ENCODE measurements at places on chromosomes 5 and 9. TPM values are rescaled to one million over a fixed set of nuclear protein-coding genes. Genes with fewer than 3 reads are reported as not detected.

Gene ADAMTS2
- total RNA-seq, result 0.26 TPM

Gene MAST4
- total RNA-seq, result 20.7 TPM

Gene TRIP13
- 4.3 TPM for total RNA-seq

Gene MORN5
- not detected for total RNA-seq

Gene BSPRY
- total RNA-seq, result not detected

Gene SMC2
- 8.9 TPM for total RNA-seq

Gene F2RL2
- total RNA-seq, result 0.11 TPM

Gene HK3
- not detected for total RNA-seq

Gene C9
- 0.11 TPM for total RNA-seq

Gene CYLC2
- total RNA-seq, result not detected

Gene PCDHGA2
- 0.86 TPM for total RNA-seq

Gene PFN3
- total RNA-seq, result not detected

Gene PCDHB11
- 0.43 TPM for total RNA-seq

Gene CCNB1
- 26.8 TPM for total RNA-seq

Gene WNT8A
- total RNA-seq, result not detected

Gene DNAH5
- total RNA-seq, result 0.17 TPM

Gene ADRB2
- 13.0 TPM for total RNA-seq

Gene KCNN2
- 5.2 TPM for total RNA-seq

Gene TBC1D13
- total RNA-seq, result 12.5 TPM

Gene SOHLH1
- not detected for total RNA-seq

Gene GEMIN5
- 16.7 TPM for total RNA-seq

Gene MAMDC2
- 0.09 TPM for total RNA-seq

Gene SAXO1
- total RNA-seq, result not detected

Gene ANGPTL2
- 7.8 TPM for total RNA-seq

Gene CATSPER3
- total RNA-seq, result under 0.01 TPM

Gene ARID3C
- total RNA-seq, result under 0.01 TPM

Gene TMEM174
- not detected for total RNA-seq
